ENCODE measurements at places on chromosomes 1 and 21. TPM values are rescaled to one million over a fixed set of nuclear protein-coding genes. Genes with fewer than 3 reads are reported as not detected.

Gene KIAA0040
- total RNA-seq, result 46.2 TPM

DNA sequence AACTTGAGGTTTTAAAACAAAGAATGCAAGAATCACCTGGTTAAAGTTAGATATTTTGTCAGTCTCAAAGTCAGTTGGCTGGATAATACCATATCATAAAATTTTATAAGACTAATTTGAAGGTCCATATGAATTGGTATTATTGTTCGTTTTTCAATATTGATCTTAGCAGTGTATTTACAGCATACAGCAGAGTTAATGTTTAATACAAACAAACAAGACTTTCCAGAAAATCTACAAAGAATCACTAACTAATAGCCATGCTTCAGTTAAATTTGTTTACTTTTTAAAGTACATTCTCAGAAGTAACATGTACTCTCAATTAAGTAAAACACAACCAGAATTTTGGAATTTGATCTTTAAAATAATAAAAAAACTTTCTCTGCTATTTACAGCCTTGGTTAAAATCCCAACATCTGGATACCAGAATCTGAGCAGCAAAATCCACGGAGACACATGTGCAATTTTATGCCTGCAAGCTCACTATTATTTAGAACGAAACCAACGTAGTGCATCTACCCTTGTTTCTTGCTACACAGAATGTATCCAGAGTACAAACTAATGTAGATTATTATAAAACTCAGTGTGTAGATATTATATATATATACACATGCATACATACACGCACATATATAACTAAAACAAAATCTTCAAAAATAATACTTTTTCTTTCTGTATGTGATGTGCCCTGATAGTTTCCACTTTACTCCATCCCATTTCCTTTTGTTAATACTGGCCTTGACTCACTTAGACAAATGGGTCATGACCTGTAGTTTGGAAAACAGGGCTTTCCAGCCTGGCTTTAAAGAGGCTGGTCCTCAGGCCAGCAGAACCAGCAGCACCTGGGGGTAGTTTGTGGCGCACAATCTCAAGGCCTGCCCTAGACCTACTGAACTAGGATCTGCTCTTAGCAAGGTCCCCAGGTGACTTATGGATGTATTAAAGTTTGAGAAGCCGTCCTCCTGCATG is 63.6 kb upstream of the ERG start:
- ATAC-seq, result no peak
- H3K4me3 ChIP-seq, result no peak overlapping the region
- H3K36me3 ChIP-seq, result no peaks in the 10 kb centered on the region
- no peaks in the 10 kb centered on the region for H3K4me1 ChIP-seq
- H3K27me3 ChIP-seq, result peaks cover 29% of the 10 kb centered on the region

- ATAC-seq, result no peak
- H3K27me3 ChIP-seq, result peaks cover 49% of the 10 kb centered on the region
- H3K27ac ChIP-seq, result no peak overlapping the region
- no peaks in the 10 kb centered on the region for H3K4me1 ChIP-seq
These were observed 98.1 kb upstream of the GJB5 start for GRCh38 chr1:34656731-34657130.

DNA sequence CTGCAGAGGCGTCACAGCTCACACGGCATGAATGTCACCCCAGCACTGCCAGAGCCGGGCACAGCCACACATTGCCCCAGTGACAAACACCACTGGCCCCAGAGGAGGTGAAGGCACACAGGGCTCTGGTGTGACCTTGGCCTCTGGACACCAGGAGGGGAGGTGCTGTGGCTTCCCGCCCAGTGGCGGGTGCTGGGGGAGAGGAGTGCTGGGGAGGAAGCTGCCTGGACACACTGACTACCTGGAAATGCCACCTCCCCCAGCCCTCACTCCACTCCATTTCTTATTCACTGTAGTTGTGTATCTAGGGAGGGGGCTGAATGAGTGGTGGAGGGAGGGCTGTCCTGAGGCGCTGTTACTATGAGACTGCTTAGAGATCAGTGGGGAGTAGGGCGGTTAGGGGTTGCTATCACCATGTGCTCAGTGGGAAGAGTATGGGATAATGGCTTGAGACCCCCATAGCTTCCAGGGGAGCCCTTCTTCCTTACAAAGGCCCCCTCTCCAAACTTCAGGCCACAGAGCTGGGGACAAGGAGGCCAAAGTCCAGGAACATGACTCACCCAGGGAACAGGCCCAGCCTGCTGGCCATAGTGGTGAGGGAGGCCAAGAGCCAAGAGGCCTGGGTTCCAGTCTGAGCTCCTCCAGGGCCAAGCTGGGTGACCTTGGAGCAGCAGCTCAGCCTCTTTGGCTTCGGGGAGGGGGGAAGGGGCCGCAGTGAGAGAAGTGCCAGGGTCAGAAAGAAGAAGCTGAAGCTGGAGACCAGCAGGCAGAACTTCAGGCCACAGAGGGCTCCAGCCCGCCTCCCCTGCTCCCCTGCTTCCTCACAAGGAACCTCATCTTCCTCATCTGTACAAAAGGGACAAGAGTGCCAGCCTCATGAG is 40.1 kb downstream of the AHDC1 start:
- peak overlapping the region; percentile 98 for H3K27ac ChIP-seq
- no peaks in the 10 kb centered on the region for H3K27me3 ChIP-seq
- peaks cover 100% of the 10 kb centered on the region for H3K4me1 ChIP-seq
- H3K4me3 ChIP-seq, result no peak overlapping the region
- H3K36me3 ChIP-seq, result no peaks in the 10 kb centered on the region

GRCh38 chr1:148263906-148264255 is 111.8 kb upstream of the NBPF11 start:
- H3K4me3 ChIP-seq, result peak overlapping the region; percentile 29
- no peaks in the 10 kb centered on the region for H3K4me1 ChIP-seq
- ATAC-seq, result peak; percentile 7
- H3K36me3 ChIP-seq, result no peaks in the 10 kb centered on the region
- H3K27ac ChIP-seq, result no peak overlapping the region

DNA sequence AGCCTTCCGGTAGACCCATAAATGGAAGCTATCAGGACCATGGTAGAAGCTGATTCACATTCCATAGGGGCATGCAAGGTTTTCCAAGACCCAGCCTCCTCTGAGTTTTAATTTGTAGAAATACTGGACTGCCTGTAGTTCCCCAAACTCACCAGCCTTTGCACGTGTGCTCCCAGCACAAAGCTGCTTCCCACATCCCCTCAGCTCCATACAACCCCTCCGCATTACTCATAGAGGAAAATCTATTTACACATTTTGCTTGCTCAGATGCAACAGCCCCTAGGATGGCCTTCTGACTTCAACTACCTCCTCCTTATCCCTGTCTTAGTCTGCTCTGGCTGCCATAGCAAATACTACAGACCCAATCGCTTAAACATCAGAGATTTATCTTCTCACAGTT is 336.2 kb downstream of the SETD4 start:
- H3K36me3 ChIP-seq, result no peaks in the 10 kb centered on the region
- no peak overlapping the region for H3K4me3 ChIP-seq
- no peak for ATAC-seq
- no peak overlapping the region for H3K27ac ChIP-seq
- H3K27me3 ChIP-seq, result peaks cover 4% of the 10 kb centered on the region

GRCh38 chr1:226404063-226404903 is 3.6 kb downstream of the PARP1 start:
- H3K27ac ChIP-seq, result peak overlapping the region; percentile 93
- H3K4me1 ChIP-seq, result peaks cover 6% of the 10 kb centered on the region
- no peak for ATAC-seq

Gene CD101
- total RNA-seq, result 0.73 TPM

- no peak for ATAC-seq
- no peaks in the 10 kb centered on the region for H3K4me1 ChIP-seq
- H3K27me3 ChIP-seq, result no peaks in the 10 kb centered on the region
- H3K4me3 ChIP-seq, result no peak overlapping the region
These were observed 12.1 kb downstream of the LRRC8B start for GRCh38 chr1:89536555-89537341.

Gene RHD
- not detected for total RNA-seq

Gene CTSE
- total RNA-seq, result not detected

All from gastroesophageal sphincter (tissue), 4 donors.